ENCODE measurements at places on chromosomes 4 and X.

DNA sequence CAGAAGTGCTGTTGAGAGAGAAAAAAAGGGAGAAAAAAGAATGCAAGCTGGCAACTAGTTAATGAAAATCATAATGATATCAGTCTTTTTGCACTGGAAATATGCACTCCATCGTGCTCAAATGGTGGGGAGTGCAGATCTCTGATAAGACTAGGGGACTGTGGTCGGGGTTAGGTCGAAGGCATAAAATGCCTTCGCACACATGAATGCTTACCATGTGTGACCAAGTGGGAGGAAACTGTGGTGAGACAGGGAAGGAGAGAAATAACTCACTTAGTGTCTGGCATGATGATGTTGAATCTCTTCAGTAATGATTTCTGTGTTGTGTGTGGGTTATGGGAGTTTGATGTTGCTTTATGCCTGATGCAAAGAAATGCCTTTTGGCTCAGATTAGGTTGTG lies 358.9 kb downstream of the FBXO8 start:
- DNase-seq: no peak

DNA sequence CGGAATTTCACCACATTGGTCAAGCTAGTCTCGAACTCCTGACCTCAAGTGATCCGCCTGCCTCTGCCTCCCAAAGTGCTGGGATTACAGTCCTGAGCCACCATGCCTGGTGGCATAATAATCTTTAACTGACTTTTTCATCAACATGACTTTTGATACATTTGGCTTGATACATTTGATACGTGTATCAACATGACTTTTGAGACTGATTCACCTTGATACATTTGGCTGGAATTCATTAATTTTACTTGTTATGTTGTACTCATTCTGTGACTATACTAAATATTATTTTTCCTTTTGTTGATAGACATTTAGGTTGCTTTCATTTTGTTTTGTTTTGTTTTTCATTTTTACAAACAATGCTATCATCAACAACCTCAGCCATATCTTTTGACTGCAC lies 6.3 kb downstream of the TMEM154 start:
- no peak for DNase-seq

GRCh38 chr4:138428611-138429010 lies 186.5 kb upstream of the SLC7A11 start:
- no peak for DNase-seq

DNA sequence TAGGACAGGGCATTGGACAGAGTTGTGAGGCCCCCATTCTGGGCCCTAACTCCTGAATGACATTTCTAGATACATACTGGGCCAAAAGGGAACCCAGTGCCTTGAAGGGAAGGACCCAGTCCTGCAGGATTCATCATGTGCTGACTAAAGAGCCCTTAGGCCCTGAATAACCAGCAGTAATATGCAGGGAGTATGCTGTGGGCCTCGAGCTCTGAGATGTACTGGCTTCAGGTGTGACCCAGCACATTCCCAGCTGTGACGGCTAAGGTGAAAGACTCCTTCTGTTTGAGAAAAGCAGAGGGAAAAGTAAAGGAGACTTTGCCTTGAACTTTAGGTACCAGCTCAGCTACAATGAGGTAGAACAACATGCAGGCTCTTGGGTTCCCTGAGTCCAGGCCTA lies 138.2 kb upstream of the HUWE1 start:
- DNase-seq: no peak

DNA sequence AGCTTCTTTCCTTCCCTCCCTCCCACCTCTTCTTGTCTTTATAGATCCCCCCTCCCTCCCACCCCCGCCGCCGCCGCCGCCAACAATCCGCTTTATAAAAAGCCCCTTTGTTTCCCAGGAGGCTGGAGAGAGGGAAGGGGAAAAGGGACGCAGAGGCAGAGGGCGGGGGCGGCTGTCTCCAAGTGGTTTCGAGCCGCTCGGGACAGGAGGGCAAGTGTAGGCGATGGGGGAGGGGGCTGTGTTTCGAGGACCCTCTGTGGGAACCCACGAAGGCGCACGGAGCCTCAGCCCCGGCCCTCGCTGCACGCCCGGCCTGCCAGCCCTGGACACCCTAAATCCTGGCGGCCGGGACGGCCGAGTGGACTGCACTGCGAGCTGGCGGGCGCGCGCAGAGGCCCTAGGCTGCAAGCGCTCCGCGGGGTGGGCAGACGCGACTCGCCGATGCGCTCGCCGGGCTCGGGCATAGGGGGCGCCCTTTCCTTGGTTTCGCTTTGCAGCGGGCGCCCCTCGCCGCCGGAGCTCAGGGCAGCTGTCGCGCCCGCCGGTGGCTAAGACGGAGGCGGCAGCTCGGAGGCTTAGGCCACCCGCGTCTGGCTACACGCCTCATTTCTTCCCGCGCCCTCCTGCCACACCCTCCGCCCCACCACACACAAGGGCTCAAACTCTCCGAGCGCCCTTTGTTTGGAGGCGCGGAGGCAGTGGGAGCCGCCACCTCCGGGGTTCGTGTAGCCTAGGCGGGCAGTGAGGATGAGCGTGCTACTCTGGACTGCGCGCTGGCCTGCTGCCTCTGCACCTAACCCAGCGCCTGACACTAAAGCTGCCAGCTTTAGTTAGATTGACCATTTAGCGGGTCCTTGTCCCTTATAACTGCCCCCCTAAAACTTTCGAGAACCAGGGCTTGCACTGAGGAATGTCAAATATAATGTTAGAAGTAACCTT lies 2.2 kb downstream of the MAMLD1 start:
- no peak for DNase-seq

GRCh38 chr4:75679876-75680575 lies 6.8 kb upstream of the G3BP2 start:
- no peak for DNase-seq

DNA sequence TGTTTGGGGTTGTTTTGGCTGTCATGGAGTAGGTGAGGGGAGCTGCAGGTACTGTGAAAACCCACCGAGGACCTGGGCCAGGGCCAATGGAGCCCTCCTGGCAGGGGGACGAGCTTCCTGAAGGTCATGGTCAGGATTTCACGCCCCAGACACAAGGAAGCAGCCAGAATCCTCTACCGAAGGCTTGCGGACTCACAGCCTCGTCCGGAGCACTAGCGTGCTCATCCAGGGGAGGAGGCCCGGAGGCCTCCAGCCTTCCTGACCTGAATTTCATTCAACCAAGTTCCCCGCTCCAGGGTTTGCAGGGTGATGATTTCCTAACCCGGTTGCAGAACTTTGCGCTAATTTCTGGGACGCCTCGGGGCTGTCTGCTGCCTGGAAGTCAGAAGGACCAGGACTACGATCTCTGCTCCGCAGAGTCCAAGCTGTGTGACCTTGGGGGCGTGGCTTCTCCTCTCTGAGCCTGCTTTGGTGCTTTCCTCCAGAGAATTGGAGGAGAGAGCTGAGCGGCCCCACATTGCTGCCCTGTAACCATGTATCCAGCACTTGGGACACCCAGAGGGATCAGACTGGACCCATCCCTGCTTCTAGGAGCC lies 56.2 kb upstream of the ADRA2C start:
- no peak for DNase-seq

GRCh38 chrX:112841820-112842157 lies 1.2 kb upstream of the AMOT start:
- DNase-seq: no peak
